ENCODE measurements at places on chromosomes 3 and 15.
A peak's percentile ranks its signal among the peaks of the same experiment; 100 is the strongest.

GRCh38 chr3:32181365-32181764 is 57.1 kb upstream of the CMTM8 start:
- no peak for DNase-seq

DNA sequence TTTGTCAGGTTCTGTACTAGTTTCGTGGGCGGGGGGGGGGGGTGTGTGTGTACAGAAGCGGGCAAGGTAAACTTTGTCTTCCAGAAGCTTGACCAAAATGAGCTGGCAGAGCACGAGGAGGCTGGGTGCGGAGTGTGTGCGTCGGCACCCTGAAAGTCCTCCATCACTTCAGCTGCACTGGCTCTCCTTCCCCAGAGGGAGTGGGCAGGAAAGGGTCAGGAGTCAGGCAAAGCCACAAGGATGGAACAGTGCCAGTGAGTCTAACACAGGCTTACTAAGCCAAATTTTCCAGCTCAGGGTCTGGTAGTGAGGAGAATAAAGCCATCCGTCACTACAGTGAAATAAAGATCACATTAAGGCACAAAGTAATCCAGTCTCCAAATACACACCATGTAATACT is 11.9 kb upstream of the SH3GL3 start:
- DNase-seq: no peak

- no peak for DNase-seq
Observed at GRCh38 chr3:47348411-47349154, 32.2 kb upstream of the PTPN23 start.

GRCh38 chr15:85029221-85029620 is 47.6 kb downstream of the PDE8A start:
- DNase-seq: no peak

- no peak for DNase-seq
Observed at GRCh38 chr3:152039887-152040286, 166.4 kb downstream of the SUCNR1 start.

DNA sequence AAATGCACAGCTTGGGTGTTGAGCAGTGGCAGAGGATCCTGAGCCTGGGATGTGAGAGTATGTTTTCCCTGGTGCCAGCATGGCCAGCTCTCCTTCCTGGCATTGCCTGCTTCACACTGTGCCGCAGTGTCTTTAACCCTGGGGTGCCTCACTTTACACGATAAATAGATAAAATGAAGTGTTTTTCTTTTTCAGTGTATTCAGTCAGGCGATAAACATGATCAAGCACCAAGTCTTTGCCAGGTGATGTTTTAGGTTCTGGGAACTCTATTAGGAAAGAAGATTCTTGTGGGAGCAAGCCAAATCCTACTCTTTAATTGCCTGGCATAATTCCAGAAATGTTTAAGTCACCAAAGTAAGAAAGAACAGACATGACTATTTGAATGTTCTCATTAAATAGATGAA is 14.0 kb downstream of the ABHD6 start:
- DNase-seq: no peak

- peak; percentile 29 for DNase-seq
Observed at GRCh38 chr3:124927574-124928045, 6.9 kb downstream of the MUC13 start.

DNA sequence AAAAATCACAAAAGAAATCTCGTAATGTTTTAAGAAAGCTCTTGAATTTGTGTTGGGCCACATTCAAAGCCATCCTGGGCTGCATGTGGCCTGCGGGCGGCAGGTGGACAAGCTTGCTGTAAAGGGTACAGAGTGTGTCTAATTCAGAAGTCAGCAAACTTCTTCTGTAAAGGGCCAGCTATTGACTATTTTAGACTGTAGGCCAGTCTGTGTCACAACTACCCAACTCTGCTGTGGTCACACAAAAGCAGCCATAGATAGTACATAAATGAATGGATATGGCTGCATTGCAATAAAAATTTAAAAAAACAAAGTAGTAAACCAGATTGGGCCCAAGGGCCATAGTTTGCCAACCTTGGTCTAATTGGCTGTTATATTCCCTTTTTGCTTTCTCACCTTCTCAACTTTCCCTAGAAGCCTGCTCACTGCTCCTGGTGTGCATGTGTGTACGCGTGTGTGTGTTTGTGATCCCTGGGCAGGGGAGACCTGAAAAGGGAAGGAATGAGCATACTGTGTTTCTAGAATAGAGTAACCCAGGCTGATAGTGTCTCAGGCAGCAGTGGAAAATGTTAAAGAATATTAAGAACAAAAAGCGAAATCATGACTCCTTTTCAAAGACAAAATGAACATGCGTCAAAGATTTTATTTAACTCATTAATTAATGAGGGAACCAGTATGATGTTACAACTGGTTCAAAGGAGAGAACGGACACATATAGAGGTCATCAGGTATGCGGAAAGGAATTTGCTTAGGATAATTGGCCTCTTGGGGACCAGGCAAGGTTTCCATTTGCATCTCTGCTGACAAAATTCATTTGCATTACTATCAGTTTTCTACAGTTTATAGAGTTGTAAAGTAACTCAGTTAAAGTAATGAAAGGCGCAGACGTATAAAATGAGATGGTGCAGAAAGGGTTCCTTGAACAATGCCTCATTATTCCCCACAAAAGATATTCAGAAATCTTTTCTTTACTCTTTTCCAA is 248.0 kb downstream of the THSD4 start:
- no peak for DNase-seq

GRCh38 chr15:26888761-26889160 is 21.9 kb downstream of the GABRA5 start:
- no peak for DNase-seq

GRCh38 chr3:189721873-189722665 is 90.9 kb downstream of the TP63 start:
- no peak for DNase-seq

DNA sequence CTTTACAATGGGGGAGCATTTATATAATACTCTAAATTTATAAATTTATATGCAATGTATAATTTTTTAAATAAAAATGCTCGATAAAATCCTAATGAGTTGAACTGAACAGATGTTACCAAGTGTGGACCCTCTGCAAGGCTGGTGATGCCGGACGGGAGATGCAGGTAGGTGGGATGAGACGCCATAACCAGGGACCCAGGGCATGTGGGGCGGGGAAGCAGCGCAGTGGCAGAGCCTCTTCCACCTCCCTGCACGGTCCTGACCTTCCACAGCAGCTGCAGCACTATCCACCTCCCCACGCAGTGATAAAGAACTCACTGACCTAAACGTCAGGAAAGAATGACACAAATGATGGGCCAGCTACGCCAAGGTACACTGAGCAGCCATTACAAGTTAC is 12.8 kb downstream of the PCSK6 start:
- DNase-seq: no peak

DNA sequence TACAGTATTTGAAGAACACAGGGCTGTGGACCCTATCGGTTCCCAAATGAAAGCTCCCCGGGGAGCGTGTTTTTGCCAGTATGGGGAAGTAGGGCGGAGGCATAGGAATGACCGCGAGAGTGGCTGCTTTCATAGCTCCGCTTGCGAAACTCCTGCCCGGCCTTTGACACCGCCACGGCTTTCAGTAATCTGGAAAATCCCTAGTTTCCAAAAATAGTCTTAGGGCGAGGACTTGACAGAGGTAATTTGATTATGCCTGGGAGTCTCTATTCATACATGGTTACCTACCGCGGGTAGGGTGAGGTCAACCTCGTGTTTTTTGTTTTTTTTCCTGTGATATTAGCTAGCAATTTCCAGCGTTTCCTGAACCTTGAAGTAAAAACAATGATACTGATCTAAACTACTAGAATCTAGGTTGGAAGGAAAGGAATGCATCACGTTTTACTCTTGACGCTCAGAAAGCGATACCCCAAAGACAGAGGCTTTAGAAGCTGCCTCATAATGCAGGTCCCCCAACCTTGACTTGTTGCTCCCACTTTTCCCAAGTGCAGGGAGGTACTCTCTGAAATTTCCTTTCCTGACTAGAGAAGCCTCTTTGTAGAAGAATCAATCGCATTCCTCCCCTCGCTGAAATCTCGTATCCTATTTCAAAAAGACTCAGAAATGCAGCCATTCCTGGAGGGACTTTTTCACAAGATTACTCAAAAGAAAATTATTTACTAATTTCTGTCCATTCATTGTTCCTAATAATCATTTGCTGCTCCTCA is 894 bp upstream of the CCNL1 start:
- DNase-seq: no peak

DNA sequence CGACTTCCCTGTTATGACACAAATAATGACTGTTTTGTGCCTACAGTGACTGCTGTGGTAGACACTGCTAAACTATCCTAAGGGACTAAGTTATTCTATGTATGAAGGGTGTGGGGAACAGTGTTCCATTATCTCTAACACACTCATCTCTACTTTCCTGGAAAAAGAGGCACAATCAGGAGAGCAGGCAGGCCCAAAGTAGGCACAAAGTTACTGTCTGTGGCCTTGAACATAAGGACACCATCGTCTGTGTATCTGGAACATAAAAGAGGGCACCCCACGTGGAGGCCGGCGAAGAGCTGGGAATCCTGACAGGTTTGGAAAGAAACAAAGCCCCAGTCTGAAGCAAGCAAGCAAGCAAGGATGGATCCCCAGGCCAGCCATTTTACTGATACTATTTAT is 1.5 kb downstream of the ABCC5 start:
- DNase-seq: no peak

DNA sequence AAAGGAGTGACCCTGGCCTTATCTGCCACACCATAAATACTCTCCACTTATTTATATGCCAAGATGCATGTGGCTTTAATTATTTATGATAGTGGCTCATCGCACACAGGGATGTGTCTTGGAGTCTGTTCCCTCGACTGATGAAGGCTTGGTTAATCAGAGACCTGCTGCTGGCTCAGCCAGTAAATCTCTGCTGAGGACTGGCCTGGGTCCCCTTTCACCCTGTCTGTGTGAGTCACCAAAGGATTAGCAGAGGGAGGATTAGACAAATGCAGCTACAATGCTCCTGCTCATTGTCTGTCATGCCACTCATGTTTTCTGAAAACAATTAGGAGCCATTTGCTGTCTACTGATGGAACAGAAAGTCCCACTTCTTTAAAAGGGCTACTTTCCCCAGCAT is 226.8 kb downstream of the NTRK3 start:
- DNase-seq: no peak

DNA sequence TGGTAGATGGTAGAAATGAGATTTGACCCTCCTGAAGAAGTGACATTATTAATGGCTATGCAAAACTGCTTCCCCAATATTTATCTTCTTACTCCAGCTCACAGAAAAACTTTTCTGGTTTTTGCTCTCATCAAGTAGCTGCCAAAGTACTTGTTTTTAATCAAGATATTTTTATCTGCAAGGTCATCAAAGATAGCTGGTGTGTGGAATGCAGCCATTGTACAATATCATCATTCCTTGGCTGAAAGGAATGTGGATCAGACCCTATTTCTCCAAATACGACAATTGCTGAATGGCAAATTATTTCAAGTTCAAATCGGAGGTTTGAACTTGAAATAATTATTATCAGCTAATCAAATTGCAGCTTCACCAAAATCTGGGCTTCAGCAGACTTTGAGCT is 126.9 kb upstream of the SLC7A14 start:
- no peak for DNase-seq

- peak; percentile 38 for DNase-seq
Observed at GRCh38 chr3:61561374-61562041, at the start of gene PTPRG. PTPRG (plus strand) TSS chr3:61561571; CDS start chr3:61562288, 717 bp downstream.

DNA sequence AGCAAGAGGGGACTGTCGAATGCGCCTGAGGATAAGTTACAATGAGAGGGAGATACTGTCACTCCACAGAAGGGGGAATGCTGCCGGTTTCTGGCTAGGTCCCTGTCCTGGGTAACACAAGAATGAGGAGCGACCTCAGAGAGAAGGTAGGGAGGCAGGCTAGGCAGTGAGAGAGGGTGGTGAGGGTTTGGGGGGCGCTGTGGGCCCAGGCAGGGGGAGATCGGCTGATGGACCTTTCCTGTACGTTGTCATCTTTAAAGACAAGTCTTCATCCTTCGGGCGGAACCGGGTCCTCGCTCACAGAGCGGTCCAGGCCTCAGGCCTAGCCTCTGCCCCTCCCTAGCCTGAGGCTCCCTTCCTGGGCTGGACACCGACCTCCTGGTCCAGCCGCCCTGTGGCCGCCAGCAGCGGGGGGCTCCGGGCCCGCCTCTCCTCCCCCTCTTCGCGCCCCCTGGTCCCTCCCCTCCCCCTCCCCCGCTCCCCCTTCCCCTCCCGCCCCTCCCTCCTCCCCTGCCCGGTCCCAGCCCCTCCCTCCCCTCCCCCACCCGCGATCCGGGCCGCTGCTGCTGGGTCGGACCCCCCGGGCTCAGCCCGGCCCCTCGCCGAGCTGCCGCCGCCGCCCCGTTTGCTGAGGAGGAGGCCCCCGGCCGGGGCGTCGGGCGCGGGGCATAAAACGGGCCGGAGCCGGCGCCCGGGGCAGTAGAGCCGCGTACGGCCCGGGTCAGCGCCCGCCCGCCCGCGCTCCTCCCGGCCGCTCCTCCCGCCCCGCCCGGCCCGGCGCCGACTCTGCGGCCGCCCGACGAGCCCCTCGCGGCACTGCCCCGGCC is at the start of gene CHRD:
Gene CHRD (plus strand): TSS at position 697 of the 827 bp plus-strand sequence. CDS start 265 bp downstream, outside the sequence.
- DNase-seq: no peak

- no peak for DNase-seq
Observed at GRCh38 chr3:164351131-164351530, 727.2 kb downstream of the SI start.

GRCh38 chr3:98768961-98769360 is 5.8 kb downstream of the ST3GAL6 start:
- DNase-seq: no peak

GRCh38 chr3:72189339-72189738 is 404.4 kb upstream of the PROK2 start:
- no peak for DNase-seq

- no peak for DNase-seq
Observed at GRCh38 chr3:45515999-45516725, 78.4 kb upstream of the LIMD1 start.

GRCh38 chr3:159685801-159686200 is 302.8 kb upstream of the IL12A start:
- no peak for DNase-seq

DNA sequence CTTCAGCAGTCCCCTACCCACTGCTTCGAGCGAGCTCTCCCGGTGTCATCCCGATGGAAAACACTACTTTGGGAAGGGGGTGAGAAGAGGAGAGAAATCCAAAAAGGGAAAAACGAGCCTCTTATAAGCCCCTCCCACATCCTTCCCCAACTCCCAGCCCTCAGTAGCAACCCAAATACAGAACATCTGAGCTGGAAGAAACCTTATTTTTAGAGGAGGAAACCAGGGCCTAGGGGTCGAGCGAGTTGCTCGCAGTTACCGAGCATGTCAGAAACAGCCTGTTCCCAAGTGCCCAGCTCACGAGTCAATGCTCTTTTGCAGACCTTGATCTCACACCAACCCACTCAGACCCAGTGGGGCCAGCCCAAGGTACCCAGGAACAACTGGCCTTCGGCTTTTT is 14.2 kb downstream of the RBPMS2 start:
- no peak for DNase-seq

GRCh38 chr3:43862992-43863805 is 172.5 kb downstream of the ABHD5 start:
- no peak for DNase-seq

GRCh38 chr15:44286814-44287452 is 1.6 kb upstream of the GOLM2 start:
- no peak for DNase-seq

GRCh38 chr3:41749988-41750387 is 211.9 kb downstream of the ULK4 start:
- DNase-seq: no peak

GRCh38 chr3:140898340-140899180 is 43.1 kb upstream of the SLC25A36 start:
- no peak for DNase-seq

- DNase-seq: no peak
Observed at GRCh38 chr3:71156062-71156665, 427.4 kb downstream of the FOXP1 start.
